ENCODE measurements at places on chromosomes 16 and 17.
A peak's percentile ranks its signal among the peaks of the same experiment; 100 is the strongest.

DNA sequence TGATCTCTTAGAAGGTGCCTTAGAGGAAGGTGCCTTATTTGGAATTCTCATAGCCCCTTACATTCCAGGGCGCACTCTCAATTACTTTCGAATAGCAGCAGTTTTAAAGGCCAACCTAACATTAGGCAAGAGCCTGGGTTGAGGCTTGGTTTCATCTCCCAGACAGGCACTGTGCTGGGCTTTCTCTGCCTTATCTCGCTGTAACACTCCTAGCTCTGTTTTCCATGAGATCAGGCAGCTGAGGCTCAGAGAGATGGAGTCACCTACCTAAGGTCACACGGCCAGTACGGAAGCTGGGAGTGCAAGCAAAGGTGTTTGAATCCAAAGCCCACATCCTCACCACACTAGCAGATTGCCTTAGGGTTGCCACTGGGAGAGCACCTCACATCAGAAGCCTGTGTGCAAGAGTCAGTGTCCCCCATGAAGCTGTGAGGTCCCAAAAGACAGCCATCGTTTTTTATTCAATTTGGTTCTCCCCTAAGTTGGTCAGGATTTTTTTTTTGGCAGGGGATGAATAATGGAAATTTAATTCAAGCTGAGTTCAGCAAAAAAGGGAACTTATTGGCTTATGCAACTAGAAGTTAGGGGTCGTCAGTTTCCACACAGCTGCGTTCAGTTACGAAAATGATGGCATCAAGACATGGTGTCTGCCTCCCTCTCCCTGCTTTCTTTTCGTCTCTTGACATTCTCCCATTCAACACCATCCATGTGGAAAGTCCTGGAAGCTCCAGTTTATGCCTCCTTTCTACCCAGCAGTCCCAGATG, 206.4 kb downstream of the KATNIP start:
- no peak for DNase-seq

DNA sequence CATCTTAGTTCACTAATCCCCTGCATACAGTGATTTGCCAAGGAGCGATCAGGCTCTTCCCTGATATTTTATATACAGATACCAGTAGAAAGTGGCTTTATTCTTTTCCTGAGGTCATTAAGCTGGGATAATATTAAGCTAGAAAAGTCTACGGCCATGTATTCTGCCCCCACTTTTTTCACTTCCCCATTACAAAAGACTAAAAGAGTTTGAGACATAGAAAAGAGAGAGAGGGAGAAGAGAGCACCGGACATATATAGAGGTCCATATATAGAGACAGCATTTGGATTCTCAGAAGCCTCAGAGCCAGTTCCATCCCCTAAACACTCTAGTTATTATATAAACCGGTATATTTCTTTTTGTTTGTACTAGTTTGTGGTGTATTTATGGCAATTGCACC, 166.5 kb upstream of the ANKFN1 start:
- DNase-seq, result no peak

GRCh38 chr17:31726980-31727427, 132.0 kb downstream of the COPRS start:
- DNase-seq, result peak; percentile 57

- DNase-seq, result no peak
These were observed 28.1 kb upstream of the ITGA2B start for GRCh38 chr17:44417553-44417952.

- peak; percentile 75 for DNase-seq
These were observed 43.8 kb upstream of the DHX40 start for GRCh38 chr17:59521465-59522126.

Measured in COLO829 (cell line).